ENCODE measurements at places on chromosomes 3 and 15. TPM values are rescaled to one million over a fixed set of nuclear protein-coding genes. Genes with fewer than 3 reads are reported as not detected.

- peak; percentile 72 for DNase-seq
These were observed 41.5 kb downstream of the ADGRG7 start for GRCh38 chr3:100650651-100651619.

GRCh38 chr15:92053753-92054316 is 200.3 kb downstream of the SLCO3A1 start:
- no peak for DNase-seq

DNA sequence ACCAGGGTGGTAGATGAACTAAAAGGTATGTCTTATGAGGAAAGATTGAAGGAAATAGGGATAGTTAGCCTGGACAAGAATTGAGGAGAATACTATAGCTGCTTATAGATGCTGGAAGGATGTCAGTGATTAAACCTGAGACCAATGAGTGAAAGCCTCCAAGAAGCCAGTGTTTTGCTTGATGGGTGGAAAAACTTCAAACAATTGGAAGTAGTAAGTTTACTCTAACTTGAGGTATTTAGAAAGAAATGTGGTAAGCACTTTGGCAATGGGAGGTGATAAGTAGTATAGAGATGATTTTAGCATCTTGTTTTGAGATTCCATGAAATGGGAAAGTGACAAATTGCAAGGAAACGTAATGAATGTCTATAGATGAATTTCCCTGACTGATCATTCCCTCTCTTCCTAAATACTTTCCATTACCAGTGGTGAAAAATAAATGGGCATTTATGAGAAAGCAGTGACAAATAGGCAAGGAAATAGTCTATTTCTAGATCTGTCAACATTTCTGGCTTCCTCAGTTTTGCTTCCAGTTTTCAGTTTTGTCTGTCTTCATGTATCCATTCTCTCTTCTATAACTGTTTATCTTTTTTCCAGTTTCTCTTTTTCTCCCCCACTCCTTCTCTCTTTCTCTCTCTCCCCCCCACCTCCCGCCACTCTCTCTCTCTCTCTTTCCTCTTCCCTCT is 19.2 kb downstream of the SLC15A2 start:
- no peak for DNase-seq

GRCh38 chr15:44308889-44309288 is 20.4 kb downstream of the GOLM2 start:
- DNase-seq = no peak

GRCh38 chr3:31485196-31485595 is 47.5 kb upstream of the STT3B start:
- DNase-seq = no peak

GRCh38 chr3:58471025-58471887 is 20.6 kb upstream of the KCTD6 start:
- DNase-seq = peak; percentile 90

DNA sequence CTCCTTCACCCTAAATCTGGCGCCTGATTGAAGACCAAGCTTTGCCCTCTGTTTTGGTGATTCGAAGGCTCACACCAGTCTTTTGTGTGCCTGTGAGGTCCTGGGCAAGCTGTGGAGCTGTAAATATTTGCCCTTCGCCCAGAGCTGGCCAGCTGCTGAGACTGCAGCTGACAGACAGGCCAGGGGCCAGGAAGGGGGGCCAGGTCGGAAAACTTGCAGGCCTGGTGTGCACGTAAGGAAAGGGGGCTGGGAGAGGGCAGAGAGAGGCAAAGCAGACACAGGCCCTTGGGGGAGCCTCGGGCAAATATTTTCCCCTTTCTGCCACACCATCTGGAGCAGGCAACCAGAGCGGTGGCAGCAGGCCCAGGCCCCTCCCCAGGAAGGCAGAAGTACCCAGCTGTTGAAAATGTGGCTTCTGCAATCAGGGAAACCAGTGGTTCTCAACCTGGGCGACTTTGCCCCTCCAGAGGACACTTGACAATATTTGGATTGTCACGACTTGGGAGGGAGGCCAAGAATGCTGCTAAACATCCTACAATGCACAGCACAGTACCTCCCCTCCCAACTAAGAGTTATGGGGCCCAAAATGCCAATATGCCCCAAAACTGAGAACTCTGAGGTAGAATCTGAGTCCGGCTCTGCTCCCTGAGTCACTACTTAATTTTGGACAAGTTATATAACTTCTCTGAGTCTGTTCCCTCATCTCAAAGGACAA is 2.5 kb downstream of the PDZRN3 start:
- DNase-seq = no peak

DNA sequence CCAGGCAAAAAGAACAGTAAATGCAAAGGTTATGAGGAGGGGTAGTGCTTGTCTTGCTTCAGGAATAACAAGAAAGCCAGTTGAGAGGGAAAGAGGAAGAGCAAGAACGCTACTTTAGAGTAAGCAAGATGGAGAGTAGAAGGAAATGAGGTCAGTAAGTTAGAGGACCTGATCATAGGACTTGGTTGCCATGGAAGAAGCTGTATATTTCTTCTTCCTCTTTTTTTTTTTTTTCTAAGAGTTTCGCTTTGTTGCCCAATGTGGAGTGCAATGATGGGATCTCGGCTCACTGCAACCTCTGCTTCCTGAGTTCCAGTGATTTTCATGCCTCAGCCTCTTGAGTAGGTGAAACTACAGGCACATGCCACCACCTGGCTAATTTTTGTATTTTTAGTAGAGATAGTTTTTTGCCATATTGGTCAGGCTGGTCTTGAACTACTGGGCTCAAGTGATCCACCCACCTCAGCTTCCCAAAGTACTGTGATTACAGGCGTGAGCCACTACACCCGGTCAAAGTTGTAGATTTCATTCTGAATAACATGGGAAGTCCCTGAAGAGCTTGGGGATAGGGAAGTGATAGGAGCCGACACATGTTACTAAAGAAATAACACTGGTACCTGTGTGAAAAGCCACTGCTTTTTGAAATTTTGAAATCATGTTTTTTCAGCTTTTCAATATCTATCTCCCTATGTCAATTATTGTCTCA is 527.9 kb upstream of the NAALADL2 start:
- no peak for DNase-seq

GRCh38 chr3:111706527-111706926 is 111.4 kb upstream of the ZBED2 start:
- no peak for DNase-seq

DNA sequence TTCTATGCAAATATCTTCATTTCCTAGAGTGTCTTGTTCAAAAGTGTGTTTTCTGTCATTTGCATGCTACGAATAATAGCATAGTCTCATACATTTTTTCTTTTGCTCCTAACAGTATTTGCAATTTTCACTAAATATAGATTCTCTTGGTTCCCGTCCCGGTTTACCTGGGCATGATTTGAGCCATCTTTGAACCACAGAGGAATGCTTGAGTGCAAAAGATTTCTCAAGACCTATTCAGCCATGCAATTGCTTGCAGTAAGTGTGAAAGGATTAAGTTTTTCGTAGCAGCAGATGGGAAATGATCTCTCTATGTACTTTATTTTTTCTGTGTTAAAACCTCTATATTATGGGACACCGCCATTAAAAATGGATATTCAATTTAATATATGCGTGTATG is 733.0 kb downstream of the ZPLD1 start:
- no peak for DNase-seq

- DNase-seq = no peak
These were observed 5.8 kb downstream of the IQCF1 start for GRCh38 chr3:51897391-51897790.

- peak; percentile 45 for DNase-seq
These were observed 7.0 kb downstream of the ADIPOQ start for GRCh38 chr3:186849374-186849975.

DNA sequence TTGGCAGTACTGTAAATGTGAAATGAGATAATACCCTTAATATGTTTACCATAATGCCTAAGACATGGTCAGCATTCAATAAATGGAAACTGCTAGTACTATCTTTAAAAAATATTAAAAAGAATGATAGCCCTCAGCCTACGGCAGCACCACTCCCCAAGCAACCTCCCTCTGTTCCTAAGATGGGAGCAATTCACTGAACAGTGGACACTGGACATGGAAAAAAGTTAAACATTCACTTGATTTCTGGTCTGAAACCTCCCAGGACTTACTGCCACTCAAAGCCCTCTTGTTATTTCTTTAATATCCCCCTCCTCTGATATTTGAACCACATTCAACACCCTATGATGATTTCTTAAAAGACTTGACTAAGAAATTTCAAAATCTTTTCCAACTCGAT is 27.0 kb downstream of the NEK4 start:
- no peak for DNase-seq

GRCh38 chr3:110773413-110773954 is 298.1 kb upstream of the NECTIN3 start:
- peak; percentile 9 for DNase-seq

DNA sequence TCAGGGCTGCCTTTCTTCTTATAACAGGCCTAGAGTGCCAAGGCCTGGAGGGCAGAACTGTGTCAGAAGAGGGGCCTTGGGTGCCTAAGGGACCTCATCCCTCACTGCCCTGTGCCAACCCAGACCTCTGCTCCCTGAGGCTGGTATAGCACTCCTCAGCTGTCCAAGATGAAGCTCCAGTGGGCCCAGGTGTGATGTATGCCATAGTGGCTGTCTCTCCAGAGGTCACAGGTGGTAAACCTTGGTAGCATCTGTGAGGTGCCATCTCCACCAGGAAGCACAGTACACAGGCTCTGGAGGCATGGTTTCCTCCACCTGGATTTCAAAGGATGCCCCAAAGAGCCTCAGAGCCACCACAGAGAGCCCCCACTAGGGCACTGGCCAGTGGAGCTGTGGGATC is 12.3 kb upstream of the KLHL40 start:
- DNase-seq = no peak

- no peak for DNase-seq
These were observed 57.0 kb downstream of the TMCC1 start for GRCh38 chr3:129836381-129837064.

- peak; percentile 59 for DNase-seq
These were observed 42.5 kb downstream of the MCF2L2 start for GRCh38 chr3:183385698-183386613.

- DNase-seq = no peak
These were observed 666.0 kb downstream of the MECOM start for GRCh38 chr3:168997488-168997887.

DNA sequence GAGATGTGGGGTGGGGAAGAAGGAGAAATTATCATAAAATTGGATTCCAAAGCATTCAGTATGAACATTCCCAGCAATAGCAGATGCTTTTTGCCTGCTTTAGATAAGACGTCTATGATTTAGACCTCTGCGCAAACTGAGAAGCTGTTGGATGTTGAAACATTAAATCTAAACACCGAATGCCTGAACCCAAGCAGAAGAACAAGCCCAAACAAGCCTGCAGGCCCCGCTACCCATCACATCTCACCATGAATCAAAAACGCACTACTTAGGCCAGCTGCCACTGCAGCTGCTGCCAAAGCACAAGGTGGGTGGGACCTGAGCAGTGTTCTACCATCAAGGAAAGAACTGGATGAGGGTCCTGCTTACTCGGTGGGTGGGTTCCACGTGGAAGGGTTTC is 24.4 kb upstream of the THBS1 start:
- DNase-seq = peak; percentile 26

DNA sequence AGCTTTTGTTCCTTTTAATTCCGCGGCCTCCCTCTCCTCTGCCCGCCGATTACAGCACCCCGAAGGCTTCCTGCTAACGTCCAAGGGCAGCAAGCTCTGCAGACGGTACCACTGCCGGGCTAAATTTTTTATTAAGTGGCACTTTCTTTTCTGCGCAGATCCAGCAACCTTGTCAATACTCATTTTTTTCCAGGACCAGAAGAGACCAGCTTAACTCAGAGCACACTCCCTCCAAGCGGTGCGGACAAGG is 542 bp upstream of the MEIS2 start:
- DNase-seq = peak; percentile 79

GRCh38 chr15:79349525-79349924 is 38.6 kb downstream of the TMED3 start:
- DNase-seq = no peak

- peak; percentile 66 for DNase-seq
These were observed 59.1 kb downstream of the RGMA start for GRCh38 chr15:93029836-93030429.

- no peak for DNase-seq
These were observed 42.2 kb downstream of the TBC1D2B start for GRCh38 chr15:78035321-78035751.

HGD gene
- 0.50 TPM for total RNA-seq

GABRB3 gene
- not detected for total RNA-seq

BFSP2 gene
- total RNA-seq = not detected

CHST2 gene
- 12.4 TPM for total RNA-seq

CD96 gene
- 0.16 TPM for total RNA-seq

SAMD7 gene
- not detected for total RNA-seq

Measured in mammary epithelial cell (primary cell).